Glutamatergic neuron (in vitro differentiated cells): ENCODE measurements at places on chromosomes 7 and 10. TPM values are rescaled to one million over a fixed set of nuclear protein-coding genes. Genes with fewer than 3 reads are reported as not detected.

GRCh38 chr10:107492389-107492788 is 327.9 kb upstream of the SORCS1 start:
- no peak for DNase-seq

DNA sequence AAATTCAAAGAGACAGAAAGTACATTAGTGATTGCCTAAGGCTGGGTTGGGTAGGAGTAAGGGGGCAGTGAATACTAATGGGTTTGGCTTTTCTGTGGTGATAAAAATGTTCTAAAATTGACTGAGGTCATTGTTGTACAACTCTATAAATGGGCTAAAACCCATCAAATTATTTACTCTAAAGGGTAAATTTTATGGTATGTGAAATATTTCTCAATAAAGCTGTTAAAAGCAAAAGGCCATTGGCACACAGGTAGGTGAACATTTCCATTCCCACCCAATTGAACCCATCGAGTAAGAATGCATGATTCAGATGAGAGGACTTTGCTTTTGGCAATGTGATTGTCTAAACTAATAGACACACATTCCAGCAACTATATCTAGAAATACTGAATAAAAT is 579.4 kb downstream of the GATA3 start:
- no peak for DNase-seq

DNA sequence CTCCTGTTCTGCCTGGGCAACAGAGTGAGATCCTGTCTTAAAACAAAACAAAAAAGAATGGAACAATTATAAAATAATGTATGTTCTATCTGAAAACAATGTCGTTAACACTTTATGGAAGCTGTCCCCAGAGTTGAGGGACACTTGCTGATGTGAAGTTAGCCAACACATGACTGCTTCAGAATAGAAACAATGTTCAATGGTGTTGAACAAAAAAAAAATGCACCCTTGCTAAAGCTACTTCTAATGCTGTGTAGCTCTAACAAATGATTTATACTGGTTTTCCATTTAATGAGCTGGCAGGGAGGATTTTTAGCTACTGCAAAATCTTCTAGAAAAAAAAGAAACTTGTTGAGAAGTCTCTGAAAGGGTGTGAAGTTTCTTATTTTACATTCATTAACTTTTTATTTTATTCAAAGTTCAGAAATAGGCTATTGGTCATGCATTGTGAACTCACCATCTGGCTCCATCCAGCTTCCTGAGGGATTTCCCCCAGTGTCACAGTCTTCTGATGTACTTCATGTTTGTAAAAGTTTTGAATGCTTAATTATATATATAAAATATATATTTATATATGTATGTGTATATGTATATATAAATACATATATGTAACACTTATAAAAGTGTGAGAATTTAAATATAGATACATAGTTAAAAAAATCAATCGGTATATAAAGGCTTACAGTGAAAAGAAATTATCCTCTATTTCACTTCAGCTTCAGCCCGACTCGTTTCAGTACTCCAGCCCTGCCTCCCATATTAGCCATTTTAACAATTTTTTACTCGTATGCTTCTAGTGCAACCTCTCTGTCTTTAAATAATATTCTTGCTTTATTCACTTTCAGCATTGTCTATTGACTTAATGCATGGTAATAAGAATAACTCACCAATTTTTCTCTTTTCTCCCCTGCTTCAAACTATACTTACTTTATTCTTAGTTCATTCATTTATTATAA is 35.0 kb downstream of the HDAC9 start:
- no peak for DNase-seq

- DNase-seq: no peak
Observed at GRCh38 chr7:2956526-2957368, 86.9 kb downstream of the CARD11 start.

GRCh38 chr7:103343758-103344452 is 662 bp downstream of the DNAJC2 start:
- no peak for DNase-seq

DNA sequence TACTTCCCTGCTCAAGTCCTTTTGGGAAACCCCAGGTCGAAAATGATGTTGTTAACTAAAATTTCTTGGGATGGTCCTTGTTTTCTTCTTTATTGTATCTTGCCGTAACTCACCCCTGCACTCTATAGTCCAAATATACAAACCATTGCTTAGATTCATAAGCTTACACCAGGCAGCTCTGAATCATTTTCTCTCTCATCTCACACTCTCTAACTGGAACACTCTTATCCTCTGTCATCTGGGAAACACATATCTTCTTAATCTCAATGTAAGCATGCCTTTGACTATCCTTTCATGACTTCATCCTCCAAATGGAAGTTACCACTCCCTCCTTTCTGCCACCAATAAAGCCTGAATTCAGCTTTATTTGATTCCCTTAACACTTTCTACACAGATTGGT is 175.8 kb upstream of the ANK3 start:
- DNase-seq: no peak

The ZCCHC24 gene
- total RNA-seq: 3.0 TPM
